ENCODE measurements at places on chromosomes 16 and 17.
A peak's percentile ranks its signal among the peaks of the same experiment; 100 is the strongest.

- peak; percentile 79 for DNase-seq
Observed at GRCh38 chr16:8660841-8661301, 13.5 kb upstream of the ABAT start.

DNA sequence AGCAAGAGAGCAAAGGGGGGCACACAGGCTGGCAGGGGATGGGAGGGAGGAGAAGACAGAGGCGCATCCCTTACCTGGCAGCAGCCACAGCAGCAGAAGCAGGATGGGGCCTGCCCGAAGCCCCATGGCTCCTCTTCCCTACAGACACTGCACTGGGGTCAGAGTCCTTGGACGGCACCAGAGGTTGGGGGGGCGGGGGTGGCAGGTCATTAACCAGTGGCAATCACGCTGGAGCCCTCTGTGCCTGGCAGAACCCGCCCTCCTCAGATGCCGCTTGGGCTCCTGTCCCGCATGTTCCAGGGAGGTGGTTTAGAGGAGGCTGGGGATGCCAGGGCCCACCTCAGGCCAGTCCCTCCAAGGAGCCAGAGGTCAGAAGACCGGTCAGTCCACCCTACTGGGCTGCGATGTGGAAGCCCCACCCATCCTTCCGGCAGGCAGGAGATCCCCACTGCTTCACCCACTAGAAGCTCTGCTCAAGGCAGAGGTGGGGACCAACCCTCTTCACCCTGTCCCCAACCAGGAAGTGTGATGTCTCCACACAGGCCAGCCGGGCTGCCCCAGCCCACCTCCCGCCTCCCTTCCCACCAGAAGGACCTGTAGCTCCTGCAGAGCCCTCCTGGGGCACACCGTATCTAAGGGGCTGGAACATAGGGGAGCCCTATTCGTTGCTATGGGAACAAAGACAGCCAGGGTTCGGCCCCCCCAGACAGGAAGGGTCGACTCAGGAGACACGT is 11.7 kb downstream of the ZG16B start:
- DNase-seq, result no peak

- DNase-seq, result peak; percentile 88
Observed at GRCh38 chr17:39151943-39152818, 744 bp upstream of the PLXDC1 start.

DNA sequence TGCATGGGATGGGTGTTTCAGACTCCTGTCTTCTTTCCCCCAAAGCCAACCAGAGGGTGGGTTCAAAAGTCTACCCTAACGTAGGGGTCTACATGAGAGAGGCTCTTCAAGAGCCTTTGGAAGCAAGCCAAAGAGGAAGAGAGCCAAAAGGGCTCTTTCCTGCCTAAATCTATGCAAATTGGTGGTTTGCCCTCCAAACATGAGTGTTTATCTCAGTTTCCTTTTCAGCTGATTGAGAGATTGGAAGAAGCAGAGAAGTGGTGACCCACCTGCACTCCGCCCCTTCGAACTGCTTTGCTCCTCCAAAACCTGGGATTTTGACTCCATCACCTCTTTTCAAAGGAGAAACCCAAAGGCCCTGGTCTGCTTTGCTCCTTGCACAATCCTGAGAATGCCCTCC is 65.4 kb upstream of the MAF start:
- DNase-seq, result no peak

DNA sequence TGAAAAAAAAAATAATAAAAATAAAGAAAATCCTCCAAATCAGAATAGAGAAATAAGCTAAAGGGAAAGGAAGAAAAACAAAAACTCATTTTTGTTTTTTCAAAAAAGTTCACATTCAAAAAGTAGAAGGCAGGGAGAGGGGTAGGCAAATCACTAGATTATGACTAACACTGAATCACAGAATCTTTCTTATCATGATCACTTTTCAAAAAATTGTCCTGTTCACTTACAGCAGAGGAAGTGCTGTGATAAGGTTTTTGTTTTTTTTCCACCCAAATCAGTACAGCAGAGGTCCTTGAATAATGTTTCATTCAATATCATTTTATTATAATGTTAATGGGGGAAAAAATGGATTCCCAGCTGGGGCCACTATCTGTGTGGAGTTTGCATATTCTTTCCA is 106.4 kb downstream of the CA4 start:
- no peak for DNase-seq

GRCh38 chr17:53525590-53525989 is 297.1 kb upstream of the KIF2B start:
- DNase-seq, result no peak

- DNase-seq, result no peak
Observed at GRCh38 chr17:80419255-80419654, 4.3 kb downstream of the ENDOV start.

GRCh38 chr17:64449545-64449944 is 630 bp downstream of the MILR1 start:
- DNase-seq, result no peak

GRCh38 chr17:31394544-31394943 is 3.1 kb downstream of the RAB11FIP4 start:
- no peak for DNase-seq

DNA sequence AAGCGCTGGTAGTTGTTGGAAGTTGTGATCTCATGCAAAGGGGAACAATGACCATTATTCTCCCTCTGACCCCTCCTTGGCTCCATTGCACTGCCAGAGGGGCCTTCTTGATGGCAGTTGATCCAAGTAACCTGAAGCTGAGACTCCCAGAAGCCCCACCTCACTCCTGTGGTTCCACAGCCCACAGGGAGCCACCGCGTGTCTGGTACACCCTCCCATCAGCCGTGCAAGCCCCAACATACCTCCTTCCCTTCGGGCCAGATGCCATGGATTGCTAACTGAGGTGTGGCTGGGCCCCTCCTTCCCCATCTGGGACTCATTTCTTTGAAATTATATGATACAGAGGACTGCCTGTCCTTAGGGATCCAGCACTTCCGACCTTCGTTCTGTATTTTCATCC is 17.8 kb downstream of the SAP30BP start:
- DNase-seq, result no peak

- no peak for DNase-seq
Observed at GRCh38 chr17:69883120-69883519, 191.9 kb upstream of the KCNJ16 start.

DNA sequence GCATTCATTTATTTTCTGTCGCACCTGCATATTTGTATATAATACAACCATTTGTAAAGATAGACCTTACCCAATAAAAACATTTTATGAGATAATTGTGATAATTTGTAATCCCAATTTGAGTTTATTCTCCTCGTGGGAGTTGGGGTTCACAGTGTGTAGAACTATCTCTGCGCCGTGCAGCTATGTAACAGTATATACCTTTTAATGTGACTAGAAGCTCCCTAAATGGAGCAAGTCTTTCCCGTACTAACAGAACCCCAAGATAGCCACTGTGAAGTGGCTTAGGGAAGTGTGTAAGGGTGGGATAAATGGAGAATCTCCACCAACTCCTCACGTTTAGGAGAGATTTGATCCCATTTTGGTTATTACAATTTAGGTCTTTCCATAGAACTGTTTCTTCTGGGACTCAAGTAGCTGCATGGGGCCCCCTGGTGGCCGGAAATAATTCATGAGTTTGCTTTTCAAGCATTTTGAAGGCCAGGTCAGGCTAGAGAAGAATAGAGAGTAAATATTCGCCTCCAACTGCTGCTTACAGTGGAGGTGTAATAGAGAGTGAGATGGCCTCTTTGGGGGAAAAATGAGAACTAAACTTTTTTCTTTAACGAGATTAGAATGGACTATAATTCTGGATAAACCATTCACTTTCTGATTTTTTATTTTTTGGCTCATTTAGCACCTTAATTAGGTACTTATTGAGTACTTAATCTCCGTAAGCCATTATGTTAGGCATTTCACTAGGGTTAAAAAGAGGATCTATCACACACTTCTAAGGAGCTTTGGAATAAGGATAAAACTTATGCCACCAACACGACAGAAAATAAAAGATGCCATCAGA is 4.5 kb downstream of the TMEM100 start:
- DNase-seq, result peak; percentile 82

- no peak for DNase-seq
Observed at GRCh38 chr16:88792078-88792550, 7.1 kb upstream of the PIEZO1 start.

- DNase-seq, result peak; percentile 97
Observed at GRCh38 chr17:35587074-35587961, at the start of gene AP2B1. Gene AP2B1, plus strand, starts transcription at chr17:35587322. Its CDS starts 6,709 bp downstream, at chr17:35594031.

DNA sequence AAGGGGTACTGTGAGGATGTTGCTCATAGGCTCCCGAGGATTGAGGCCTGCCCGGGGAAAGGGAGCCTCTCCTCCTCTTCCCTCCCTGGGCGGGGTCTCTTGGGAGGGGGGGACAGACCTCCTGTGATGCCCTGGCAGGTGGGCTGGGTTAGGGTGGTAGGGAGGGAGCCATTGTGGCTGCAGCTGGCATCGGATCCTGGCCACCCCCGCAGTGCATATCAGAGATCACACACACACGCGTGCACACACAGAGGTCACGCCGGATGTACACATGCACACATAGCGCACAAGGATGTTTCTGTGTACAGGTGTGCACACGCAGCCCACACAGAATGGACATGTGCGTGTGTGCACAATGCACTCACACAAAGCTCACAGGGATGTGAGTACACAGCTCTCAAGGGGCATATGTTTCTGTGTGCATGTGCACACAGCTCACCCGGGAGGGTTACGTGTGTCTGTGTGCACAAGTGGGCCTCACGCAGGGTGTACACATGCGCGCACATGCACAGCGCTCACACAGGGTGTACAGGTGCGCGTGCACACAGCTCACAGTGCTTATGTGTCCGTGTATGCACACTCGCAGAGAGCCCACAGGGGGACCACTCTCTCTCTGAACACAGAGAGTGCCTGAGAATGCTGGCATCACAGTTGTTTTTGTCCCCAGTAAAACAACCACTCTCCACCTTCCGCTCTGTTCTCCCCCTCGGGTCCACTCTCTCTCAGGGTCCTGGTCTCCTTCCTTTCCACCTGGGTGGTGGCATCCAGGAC is 2.4 kb downstream of the GJD3 start:
- DNase-seq, result no peak

DNA sequence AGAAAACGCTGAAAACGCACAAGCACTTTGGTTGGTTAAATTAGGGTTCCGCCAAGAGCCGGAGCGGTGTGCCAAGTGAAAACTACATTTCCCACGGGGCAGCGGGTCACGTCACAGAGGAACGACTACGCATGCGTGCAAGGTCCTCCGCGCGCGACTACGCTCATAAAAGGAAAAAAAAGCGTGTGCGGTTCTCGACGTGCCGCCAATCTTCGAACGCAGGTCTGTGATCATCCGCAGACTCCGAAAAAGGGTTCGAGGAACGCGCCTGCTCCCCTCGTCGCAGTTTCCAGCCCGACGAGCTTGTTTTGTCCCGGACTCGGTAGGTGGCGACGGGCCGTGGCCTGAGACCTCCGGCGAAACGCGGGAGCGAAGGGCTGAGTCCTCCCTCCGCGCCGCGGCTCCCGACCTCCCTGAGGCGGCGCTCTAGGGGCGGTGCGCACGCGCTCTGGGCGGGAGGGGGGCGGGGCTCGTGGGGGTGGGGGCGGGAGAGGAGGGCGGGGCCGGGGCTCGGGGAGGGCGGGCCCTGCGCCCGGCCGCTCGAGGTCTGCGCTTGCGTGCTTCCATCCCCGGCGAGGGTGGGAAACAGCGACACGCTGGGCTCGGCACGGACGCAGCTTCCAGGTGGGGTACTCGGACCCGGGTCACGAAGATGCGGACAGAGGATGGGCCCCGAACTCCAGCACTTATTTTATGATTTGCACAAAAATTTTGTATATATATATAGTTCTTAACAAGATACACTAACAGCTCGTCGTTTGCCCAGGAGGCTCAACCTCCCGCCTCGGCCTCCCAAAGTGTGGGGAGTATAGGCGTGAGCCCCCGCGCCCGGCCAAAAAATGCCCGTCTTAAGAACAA is at the start of gene SGF29:
SGF29 (plus strand) TSS at position 145 of the 858 bp plus-strand sequence. CDS start 27,150 bp downstream, outside the sequence.
- peak; percentile 94 for DNase-seq
